ENCODE measurements at places on chromosomes 6 and 20.
A peak's percentile ranks its signal among the peaks of the same experiment; 100 is the strongest.

DNA sequence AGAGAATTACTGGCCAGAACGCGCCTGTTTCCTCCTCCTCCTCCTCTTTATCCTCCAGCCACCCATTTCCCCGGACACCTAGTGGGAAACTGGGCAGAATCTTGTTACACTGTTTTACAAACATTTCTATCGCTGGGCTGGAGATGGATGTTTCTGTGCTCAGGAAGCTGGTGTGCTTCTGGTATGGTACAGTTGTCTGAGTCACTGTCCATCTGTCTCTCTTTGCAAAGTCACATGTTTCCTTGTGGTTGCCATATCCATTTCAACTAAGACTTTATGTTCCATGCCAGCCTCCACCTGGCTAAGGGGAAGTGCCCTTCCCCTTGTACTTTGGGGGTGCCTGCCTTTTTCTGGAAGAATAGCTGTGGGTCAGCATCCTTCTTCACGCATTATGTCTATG, 52.9 kb upstream of the SLC22A16 start:
- no peak for DNase-seq

DNA sequence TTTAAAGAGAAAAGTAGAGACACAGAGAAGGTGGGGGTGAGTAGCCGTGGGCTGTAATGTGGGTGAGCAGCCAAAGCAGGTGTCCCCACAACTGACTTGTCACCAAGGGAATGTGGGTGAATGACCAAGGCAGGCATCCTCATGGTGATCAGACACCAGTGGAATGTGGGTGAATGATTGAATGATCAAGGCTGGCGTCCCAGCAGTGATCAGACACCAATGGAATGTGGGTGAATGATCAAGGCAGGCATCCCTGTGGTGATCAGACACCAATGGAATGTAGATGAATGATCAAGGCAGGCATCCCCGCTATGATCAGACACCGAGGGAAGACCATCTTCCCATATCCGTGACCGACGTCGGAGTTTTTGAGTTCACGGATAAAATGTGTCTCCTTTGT, 49.8 kb upstream of the OR14J1 start:
- DNase-seq: no peak

DNA sequence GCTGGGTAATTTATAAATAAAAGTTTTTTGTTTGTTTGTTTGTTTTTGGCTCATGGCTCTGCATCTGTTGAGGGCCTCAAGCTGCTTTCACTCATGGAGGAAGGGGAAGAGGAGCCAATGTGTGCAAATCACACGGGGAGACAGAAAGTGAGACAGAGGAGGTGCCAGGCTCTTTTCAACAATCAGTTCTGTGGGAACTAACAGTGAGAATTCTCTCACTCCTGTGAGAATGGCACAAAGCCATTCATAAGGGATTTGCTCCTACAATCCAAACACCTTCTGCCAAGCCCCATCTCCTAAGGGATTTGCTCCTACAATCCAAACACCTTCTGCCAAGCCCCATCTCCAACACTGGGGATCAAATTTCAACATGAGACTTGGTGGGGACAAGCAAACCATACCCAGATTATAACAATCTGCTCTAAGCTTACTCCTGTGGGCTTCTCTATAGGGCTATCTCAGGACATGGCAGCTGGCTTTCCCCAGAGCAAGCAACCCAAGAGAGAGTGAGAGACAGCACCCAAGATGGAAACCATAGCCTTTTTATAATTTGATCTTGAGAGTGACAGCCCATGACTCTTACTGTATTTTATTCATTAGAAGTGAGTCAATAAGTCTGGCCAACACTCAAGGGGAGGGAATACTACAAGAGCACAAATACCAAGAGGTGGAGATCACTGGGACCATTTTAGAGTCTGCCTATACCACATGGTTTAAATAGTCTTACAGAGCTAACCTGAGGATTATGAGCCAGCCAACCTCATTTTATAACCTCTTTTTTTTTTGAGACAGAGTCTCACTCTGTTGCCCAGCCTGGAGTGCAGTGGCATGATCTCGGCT, 22.8 kb upstream of the LRRC1 start:
- DNase-seq: no peak

DNA sequence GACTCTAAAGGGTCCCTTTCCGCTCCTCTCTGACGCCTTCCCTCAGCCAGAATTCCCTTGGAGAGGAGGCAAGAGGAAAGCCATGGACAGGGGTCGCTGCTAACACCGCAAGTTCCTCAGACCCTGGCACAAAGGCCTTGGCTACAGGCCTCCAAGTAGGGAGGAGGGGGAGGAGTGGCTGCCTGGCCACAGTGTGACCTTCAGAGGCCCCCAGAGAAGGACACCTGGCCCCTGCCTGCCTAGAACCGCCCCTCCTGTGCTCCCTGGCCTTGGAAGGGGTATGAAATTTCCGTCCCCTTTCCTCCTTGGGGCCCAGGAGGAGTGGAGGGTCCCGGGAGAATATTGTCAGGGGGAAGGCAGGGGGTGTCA, 2.7 kb downstream of the VEGFA start:
- no peak for DNase-seq

- DNase-seq: no peak
These were observed 11.2 kb upstream of the SIRPA start for GRCh38 chr20:1883986-1884385.

GRCh38 chr20:41501376-41501775, 116.8 kb downstream of the CHD6 start:
- DNase-seq: no peak

- DNase-seq: peak; percentile 79
These were observed 488.4 kb downstream of the PREX1 start for GRCh38 chr20:48339190-48339985.

- no peak for DNase-seq
These were observed 88.8 kb downstream of the MAP3K4 start for GRCh38 chr6:161080263-161080970.

GRCh38 chr6:116392132-116393013, 21.6 kb downstream of the DSE start:
- DNase-seq: no peak

Measured in hindlimb muscle (tissue), 1 donor.